Mesenchymal stem cell (in vitro differentiated cells and primary cell): ENCODE measurements at places on chromosomes 6 and 20.

GRCh38 chr20:57094252-57094891 is 172.1 kb downstream of the BMP7 start:
- no peak for DNase-seq

- DNase-seq, result peak; percentile 13
Observed at GRCh38 chr6:30443657-30444450, 45.5 kb upstream of the HLA-E start.

DNA sequence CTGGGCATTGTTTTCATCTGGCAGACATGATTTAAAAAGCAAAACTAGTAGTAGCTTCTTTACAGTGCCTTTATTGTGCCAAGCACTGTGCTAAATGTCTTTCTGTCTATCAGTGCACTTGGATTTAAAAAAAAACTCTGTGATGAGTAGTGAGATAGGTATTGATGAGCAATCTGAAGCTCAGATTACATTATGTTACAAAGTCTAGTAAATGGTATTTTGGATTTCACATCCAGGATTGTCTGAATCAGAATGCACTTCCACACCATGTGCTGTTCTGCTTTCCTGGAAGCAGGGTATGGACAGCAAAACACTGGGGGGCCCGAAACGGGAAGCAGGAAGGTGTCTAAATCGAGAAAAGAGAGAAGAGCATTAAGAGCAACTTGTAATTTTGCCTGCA is 103.4 kb upstream of the CCN2 start:
- peak; percentile 35 for DNase-seq

DNA sequence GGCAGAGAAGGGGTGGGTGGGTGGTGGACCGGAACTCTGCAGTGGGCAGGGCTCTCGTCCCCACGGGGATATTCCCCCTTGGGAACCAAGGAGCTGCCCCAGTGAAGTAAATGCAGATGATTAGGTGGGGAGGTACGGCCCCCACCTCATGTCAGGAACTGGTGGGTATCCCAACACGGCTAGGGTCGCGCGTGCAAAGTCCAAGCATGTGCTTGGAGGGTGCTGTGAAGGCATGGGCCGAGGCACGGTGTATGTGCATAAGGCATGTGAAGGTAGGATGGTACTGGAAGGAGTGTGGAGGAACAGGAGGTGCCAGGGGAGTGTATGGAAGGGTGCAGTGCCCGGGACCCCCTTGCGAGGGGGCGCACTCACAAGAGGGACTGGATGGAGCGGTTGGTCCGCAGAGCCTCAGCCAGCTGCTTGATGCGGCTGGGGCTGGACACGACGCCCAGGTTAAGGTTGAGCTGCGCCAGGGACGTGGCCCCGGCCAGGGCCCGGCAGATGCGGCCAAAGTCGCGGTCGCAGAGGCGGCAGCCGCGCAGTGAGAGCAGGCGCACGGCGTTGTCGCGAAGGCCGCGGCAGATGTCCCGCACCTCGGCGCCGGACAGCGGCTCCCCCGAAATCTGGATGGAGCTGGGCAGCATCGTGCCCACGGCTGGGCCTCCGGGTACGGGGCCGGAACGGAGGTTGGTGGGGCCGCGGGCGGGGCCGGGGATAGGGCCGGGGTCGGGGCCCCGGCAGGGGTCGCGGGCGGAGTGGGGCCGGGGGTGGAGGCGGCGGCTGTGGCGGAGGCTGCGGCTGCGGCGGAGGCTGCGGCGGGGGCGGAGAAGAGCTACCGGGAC is 783 bp downstream of the LRRC73 start:
- peak; percentile 6 for DNase-seq

DNA sequence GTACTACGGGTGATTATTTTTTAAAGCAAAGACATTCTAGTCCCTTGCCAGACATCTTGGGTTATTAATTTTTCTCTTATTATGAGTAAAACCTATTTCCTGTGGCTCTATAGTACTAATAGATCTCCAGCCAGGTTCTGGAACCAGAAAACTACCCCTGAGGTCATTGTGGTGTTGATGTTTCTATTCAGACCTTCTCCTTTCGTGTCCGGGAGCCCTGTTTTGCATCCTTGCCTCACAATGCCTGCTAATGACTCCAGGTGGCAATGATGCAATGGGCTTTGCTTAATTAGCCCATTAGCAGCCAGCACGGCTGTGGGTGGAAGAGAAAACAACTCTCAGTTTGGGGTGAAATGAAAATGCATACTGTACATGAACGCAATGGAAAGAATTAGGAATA is 62.9 kb upstream of the ARG1 start:
- no peak for DNase-seq

DNA sequence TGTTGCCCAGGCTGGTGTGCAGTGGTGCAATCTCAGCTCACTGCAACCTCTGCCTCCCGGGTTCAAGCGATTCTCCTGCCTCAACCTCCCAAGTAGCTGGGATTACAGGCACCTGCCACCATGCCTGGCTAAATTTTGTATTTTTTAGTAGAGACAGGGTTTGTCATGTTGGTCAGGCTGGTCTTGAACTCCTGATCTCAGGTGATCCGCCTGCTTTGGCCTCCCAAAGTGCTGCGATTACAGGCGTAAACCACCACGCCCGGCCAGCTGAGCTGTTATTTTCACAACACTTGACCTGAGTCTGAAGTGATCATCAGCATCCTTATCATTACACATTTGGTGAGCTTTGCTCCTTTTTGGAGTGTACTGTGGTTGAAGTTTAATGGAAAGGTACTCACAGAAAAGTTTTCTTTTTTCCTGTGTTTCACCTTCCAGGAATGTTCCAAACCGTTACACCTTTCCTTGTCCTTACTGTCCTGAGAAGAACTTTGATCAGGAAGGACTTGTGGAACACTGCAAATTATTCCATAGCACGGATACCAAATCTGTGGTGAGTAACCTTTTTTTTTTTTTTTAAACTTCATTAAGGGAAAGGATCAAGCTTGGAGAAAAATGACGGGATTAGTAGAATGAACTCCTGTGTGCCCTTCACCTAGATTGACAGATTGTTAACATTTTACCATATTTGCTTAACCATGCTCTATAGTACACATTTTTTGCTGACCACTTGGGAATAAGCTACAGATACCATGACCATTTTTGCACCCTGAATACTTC is 9.7 kb downstream of the RNF114 start:
- no peak for DNase-seq

GRCh38 chr6:113644861-113645575 is 212.1 kb upstream of the MARCKS start:
- DNase-seq, result peak; percentile 97

DNA sequence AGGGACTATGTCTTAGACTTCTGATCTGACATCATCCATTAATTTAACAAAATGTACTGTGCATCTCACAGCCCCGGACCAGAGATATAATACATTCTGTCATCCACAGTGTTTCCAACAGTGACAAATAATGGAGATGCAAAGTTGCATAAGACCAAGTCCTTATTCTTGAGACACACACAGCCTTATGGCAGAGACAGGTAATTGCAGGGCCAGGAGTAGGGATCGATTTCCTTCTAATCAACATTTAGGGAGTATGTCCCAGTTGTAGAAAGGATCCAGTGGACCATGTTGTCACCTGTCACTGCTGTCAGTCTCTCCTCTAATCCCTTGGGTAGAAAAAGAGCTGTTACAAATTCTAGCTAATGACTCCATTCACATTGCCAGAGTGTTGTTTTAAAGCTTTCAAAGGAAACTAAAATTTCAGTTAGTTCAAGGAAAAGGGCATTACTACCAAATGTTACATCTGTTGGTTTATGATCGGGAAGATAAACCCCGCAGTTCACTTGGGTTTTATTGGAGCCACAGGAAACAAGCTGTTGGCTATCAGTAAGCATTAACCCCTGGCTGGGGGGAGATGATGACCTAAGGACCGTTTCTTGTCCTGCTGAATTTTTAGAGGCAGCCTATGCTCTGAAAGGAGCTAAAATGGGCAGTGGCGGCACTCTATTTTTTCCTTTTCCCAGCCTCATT is 111.4 kb upstream of the ATXN1 start:
- no peak for DNase-seq

DNA sequence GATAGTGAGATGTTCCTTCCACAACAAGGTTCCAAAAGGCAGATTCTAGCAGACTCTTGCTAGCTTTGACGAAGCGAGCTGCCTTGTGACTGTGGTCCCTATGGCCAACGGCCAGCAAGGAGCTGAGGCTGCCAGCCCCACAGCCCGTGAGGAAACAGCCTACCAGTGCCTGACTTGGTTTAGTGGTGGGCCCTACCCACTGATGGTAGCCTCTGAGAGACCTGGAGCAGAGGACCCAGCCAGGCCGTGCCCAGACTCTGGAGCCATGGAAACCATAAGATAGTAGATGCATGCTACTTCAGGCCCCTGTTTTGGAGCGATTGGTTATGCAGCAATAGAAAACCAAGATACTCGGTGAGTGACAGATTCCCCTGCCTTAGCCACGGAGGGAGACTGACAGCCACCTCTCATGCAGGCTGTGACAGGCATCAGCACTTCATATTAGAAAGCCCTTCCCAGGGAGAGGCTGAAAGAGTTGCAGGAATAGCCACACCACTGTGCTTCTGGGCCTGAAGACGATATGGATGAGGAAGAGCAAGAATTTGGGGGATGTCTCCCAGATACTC is 19.2 kb downstream of the PSMG4 start:
- no peak for DNase-seq

DNA sequence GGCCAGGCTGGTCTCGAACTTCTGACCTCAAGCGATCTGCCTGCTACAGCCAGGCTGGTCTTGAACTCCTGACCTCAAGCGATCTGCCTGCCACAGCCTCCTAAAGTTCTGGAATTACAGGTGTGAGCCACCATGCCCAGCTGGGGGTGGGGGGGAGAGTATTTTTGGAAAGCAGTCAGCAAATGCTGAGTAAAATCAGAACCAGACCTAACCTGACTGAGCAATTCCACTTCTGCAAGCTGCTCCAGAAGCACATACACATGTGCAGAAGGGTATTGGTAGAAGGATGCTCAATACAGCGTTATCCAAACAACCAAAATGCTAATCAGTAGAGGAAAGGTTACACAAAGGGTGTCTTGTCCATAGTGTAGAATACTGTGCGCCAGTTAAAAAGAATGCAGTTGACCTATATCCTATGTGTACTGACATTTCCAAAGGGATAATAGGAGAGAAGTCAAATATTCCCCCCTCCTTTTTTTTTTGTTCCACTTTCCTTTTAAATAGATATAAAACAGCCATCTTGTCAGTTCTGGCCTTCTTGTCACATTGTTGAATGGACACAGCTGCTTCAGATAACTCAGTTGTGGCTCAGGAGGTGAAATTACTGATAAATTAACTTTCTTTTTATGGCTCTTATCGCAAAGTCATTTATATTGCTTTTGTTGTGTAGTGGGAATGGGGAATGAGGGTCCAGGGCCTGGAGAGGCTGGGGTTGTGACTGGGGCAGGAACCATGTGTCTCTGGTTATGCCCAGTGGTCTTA is 74.6 kb downstream of the DTD1 start:
- no peak for DNase-seq

DNA sequence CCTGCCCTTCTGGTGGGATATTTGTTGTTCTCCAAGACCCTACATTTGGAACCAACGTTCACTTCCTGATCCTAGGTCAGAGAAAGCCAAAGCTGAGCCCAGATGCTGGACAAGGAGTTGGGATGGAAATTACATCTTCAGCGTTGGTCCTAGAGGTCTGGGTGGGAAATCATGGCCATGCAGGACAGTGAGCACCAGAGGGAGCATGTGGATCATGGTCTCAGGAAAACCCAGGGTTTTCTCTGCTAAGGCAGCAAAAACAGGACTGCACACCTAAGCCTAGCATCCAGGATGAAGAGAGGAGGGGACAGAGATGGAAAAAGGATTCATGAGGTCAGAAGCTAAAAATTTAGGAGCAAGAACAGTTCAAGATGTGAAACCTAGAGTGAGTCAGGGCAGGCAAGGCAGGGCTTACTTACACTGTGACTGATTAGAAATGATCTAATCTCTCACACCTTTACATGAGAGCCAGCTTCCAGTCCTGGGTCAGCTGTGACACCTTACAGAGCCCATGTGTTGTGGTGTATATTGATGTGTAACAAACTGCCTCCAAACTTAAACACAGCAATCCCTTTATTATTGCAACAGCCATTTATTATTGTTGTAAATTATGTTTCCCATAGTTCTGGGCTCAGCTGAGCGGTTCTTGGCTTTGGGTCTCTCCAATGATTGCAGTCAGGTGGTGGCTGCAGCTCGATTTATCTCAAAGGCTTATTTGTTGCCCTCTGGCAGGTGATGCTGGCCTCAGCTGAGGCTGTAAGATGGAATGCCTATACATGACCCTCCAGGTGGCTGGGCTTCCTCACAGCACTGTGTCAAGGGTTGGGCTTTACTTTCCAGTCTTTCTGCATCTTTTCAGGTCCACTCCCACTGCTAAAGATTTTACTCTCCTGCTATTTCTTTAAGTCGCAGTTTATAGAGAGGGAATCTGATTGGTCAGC is 6.5 kb downstream of the C20orf202 start:
- peak; percentile 40 for DNase-seq

- no peak for DNase-seq
Observed at GRCh38 chr6:46606338-46606737, 46.3 kb downstream of the CYP39A1 start.

- DNase-seq, result no peak
Observed at GRCh38 chr20:5150226-5151076, 23.6 kb downstream of the CDS2 start.
